ENCODE measurements at places on chromosomes 16 and 17.

- DNase-seq, result no peak
Observed at GRCh38 chr16:8915722-8916301, 33.7 kb downstream of the LITAFD start.

GRCh38 chr17:78737332-78737731 is 44.7 kb downstream of the CYTH1 start:
- no peak for DNase-seq

GRCh38 chr17:31405890-31406371 is 14.5 kb downstream of the RAB11FIP4 start:
- DNase-seq, result no peak

GRCh38 chr17:76071531-76072147 is 678 bp downstream of the SRP68 start:
- no peak for DNase-seq

GRCh38 chr17:13228225-13228624 is 210.4 kb upstream of the ELAC2 start:
- no peak for DNase-seq

DNA sequence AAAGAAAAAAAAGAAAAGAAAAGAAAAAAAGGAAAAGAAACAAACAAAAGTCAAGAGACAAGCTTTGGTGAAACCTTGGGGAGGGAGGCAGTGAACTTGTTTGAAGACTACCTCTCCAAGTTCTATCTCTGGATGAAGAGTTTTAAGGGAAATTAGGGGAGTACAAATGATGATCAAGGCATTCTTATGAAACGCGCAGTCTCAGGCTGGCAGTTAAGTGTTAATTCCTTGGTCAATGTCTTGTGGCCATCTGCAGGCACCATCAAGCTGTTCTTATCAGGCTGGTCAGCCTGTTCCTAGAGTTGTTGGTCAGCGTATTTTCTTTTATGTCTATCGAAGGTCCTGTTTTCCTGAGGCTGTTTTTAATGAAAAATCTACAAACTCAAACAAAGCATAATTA is 8.2 kb upstream of the DRG2 start:
- DNase-seq, result no peak

DNA sequence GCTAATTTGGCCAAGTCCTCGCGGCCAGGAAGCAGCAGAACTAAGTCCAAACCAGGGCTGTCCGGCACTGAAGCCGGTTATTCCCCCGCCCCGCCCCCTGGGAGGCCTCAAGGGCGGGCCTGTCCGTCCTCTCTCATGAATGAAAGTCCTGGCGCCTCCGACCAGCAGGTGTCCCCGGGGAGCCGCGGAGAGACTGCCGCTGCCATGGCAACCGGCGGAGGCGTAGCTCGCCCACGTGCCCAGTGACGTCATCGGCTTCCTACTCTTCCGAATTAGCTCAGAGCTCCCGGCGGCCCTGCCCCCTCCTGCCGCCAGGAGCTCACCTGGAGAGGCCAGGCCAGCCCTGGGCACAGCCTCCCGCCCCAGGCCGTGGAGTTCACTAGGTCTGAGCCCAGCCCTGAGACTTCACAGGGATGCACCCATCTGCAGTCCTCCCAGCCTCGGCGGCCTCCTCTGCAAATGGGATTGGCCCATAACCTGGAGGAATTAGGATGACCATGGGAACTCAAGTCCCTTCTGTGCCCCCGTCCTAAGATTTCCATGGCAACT is 1.3 kb downstream of the SPATA2L start:
- peak; percentile 94 for DNase-seq

GRCh38 chr17:72587773-72588511 is 467.1 kb downstream of the SOX9 start:
- DNase-seq, result no peak

- DNase-seq, result no peak
Observed at GRCh38 chr16:54268766-54269165, 17.8 kb downstream of the IRX3 start.

DNA sequence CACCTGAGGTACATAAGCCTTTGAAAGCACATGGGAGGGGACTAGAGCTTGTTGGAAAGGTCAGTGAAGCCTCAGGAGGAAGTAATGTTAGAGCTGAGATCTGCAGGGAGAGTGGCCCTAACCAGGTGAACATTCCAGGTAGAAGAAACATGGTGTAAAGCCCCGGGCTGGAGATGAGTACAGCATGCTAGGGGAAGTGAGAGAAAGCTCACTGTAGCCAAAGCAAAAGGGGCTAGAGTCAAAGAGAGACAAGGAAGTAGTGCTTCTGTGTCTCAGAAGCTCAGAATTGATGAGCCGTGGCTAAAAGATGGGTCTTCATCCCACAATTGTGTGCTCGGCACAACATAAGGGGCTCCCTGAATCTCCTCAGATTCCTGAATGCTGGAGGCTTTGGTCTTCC is 481.8 kb downstream of the XYLT1 start:
- DNase-seq, result no peak

DNA sequence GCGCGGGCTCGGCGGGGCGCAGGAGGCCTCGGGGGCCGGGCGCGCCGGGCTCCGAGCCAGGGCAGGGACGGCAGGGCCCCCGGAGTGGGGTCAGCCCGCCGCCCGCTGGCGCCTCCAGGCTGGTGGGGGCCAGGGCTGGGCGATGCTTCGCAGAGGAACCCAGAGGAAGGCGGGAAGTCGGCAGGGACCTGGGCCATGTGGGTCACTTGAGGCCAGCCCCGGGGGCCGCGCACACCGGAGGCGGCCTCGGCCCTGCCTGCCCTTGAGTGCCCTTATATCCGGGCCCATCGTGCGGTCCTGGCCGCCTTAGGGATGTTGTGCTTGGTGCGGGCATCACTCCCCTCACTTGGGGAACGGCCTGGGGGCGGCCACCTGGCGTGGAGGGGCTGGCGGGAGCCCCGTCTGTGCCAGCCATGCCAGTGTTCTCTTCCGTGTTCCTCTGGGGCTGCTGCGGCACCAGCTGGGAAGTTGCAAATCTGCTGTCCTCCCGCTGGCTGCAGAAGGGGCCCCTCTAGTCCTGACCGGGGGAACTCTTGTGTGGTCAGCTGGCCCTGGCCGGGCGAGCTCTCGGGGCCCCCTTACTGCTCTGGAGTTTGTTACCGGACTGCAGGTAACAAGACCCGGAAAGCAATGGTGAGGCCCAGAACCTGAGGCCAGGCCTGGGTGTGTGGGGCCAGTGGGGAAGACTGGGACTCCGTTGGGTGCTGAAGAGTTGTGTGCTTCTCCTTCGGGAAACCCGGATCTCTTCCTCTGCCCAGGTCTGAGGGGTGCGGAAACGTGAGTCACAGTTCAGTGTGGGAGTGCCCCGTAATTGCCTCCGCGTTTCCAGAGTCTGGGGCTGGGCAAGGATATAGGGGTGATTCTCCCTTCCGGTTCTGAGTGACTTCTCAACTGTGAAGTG is 849 bp downstream of the CAPN15 start:
- DNase-seq, result no peak

DNA sequence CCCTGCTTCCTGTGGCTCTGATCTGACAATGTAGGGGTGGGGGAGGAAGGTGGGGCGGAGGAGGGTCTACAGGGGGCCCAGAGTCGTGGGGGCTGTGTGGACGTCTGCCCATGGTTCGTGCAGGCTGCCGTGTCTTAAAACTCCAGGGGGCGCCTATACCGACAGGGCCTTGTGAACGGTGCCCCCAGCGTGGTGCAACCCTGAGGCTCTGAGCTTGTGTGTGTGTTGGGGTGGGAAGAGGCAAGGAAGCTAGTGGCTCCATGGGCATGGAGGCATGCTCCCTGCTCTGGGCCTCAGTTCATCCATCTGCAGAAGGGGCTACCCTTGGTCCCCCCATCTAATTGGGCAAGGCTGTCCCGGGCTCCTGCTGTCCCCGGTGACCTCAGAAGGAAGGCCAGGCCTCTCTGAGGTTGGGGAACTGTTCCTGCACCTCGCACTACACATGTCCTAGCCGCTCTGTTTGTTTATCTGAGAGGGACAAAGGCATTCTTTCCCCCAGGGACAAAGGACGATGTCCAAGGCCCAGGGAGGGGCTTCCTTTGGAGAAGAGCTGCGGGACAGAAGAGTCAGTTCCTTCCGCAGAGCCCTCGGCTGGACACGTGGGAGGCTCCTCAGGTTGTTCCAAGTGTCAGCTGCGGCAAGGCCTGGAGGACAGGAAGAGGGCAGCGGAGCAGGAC is 13.5 kb downstream of the CA4 start:
- DNase-seq, result no peak

GRCh38 chr17:79991140-79991923 is 44.3 kb downstream of the TBC1D16 start:
- DNase-seq, result peak; percentile 75

- no peak for DNase-seq
Observed at GRCh38 chr17:16923904-16924695, 47.8 kb downstream of the TNFRSF13B start.

DNA sequence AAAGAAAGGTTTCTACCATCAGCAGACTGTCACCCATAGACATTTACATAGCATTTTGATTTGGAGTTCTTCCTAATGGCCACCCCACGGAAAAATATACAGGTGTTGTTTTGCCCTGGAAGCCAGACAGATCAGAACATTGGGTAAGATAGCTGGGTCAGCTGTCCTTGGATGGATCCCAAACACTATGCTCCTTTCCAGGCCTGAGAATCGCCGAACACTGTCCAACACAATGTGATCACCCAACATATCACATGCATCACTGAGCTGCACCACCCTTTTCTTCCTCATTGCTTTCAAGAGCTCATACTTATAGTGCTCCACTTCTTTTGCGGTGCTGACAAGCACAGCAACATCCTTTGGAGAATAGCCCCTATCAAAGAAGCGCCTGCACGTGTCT is 21.1 kb downstream of the SLFN11 start:
- DNase-seq, result no peak

DNA sequence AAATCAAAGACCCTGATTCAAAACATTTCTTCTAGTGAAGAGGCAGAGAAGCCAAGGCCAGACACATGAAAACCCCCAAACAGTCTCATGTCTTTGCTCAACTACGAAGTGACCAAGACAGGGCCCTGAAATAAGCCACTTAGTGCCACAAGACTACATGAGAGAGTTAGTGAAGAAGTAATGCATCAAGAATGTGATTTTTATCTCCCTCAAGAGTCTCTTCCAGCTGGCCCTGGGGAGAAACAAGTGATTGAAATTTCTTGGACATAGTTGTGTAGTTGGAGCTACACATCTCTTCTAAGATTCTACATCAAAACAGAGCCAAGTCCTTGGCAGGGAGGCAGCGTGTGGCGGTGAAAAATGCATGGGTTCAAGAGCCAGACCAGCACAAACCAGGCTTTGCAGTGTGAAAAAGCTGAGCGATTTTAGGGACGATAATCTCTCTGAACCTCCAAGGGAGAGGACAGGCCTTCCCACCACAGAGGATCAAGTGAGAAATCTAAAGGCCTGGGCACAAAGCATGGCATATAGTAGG is 30.6 kb downstream of the LYRM1 start:
- DNase-seq, result no peak

DNA sequence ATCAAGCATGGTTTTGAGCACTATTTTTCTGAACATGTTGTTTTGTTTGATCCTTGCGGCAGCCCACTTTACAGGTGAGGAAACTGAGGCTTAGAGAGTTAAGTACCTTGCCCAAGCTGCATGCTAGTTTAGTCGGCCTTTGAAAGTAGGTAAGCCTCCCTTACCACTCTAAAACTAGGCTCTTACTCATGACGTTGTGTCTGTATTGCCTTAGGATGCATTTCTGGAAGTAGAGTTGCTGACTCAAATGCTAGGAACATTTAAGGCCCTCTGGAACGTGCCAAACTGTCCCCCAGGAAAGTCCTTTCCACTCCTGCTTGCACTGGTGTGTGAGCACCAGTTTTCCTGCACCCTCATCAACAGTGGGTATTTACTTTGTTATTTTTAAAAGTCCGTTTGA is 76.6 kb downstream of the ZFHX3 start:
- DNase-seq, result no peak

- peak; percentile 39 for DNase-seq
Observed at GRCh38 chr17:4738136-4739121, 1.2 kb upstream of the ZMYND15 start.

DNA sequence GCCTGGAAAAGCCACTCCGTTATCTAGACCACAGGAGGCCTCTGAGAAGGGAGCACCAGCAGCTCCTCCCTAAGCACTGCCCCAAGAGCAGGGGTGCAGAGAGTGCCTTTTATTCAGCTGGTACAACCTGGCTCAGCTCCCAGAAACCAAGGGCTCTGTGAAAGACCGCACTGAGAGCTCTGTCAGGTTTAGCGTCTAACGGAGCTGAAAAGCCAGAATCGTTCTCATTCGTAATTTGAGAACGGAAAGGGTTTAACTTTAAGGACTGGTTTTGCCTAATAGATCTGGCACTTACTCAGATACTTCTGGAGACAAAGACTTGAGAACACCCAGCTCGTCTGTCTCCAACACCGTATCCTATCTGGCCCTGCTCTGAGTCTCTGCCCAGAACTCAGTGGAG is 13.5 kb downstream of the MPG start:
- DNase-seq, result no peak

DNA sequence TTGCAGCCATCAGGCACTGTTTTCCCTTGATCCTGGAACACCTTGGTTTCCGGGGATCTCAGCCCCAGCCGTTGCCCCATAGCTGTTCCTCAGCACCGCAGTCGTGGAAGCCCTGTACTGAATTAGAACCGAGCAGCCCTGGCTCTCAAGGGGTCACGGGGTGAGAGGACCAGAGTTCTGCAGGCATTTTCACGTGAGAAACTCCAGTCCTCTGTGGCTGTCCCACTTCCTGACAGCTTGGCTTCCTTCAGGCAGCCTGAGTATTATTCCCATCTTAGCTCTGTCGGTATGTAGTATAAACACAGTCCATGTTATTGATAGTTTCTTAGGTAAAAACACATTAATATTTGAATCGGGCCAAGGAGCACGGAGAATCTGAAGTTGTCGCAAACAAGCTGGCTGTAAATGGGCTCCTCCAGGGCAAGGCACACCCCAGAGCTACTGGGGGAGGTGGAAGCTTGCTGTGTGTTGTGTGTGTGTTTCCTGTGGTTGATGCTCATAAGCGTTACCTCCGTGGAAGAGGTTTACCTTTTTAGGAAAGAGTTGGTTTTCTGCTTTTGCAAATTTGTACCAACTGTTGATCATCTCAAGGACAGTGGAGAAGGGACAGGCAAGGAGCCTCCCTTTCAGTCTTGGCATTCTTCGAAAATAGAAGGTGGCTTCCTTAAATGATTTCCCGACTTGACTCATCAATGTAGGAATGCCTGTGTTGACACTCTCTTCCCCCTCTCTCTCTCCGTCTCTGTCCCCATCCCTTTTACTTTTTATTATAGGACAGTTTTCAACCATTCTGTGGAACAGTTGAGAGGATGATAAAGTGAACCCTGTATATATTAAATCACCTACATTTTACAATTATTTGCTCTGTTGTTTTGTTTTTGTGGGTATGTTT is 208.9 kb upstream of the CHMP6 start:
- peak; percentile 66 for DNase-seq

DNA sequence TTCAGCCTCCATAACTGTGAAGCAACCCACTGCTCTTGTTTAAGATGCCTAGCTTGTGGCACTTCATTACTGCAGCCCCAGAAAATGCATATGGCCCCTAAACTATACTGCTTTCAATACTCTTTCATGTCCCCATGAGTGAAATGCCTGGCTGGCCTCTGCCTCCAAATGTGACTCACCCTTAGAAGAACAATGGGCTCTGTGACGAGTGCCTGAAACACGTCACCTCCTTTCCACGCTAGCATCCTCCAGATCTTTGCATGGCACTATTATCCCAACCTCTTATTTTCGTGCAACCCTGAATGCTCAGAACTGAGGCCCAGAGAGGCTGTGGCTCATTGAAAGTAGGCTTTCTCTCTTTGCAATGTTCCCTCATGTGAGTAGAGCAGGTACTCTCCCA is 233.1 kb downstream of the CBLN1 start:
- DNase-seq, result no peak
